ENCODE measurements at places on chromosomes 7 and 10.

DNA sequence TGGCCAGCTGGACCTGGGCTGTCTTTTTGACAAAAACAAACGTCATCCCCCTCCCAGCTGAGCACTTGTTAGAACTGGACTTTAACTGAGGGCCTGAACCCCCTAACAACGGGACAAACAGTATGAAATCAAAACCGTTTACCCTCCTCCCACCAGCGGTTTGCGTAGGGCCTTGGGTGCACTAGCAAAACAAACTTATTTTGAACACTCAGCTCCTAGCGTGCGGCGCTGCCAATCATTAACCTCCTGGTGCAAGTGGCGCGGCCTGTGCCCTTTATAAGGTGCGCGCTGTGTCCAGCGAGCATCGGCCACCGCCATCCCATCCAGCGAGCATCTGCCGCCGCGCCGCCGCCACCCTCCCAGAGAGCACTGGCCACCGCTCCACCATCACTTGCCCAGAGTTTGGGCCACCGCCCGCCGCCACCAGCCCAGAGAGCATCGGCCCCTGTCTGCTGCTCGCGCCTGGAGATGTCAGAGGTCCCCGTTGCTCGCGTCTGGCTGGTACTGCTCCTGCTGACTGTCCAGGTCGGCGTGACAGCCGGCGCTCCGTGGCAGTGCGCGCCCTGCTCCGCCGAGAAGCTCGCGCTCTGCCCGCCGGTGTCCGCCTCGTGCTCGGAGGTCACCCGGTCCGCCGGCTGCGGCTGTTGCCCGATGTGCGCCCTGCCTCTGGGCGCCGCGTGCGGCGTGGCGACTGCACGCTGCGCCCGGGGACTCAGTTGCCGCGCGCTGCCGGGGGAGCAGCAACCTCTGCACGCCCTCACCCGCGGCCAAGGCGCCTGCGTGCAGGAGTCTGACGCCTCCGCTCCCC is at the start of gene IGFBP1:
Gene IGFBP1 (plus strand): TSS at position 304 of the 808 bp plus-strand sequence. CDS start 165 bp downstream, at position 469.
- DNase-seq = no peak

DNA sequence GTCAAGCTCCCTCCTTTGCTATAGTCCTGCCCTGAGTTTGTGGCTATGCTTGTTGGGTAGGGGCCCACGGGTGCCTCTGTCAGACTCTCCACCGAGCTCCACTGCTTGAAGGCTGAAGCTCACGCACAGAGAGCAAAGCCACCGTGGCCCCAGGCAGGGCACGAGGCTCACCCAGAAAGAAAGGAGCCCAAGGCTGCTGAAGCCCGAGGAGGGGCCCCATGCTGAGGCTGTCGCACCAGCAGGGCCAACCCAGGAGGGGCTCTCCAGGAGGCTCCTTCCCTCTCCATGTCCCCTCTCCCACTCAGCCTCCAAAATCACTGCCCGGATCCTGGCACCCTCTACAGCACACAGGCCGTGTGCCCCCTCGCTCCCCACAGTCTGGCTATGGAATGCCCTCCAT is 50.5 kb downstream of the YKT6 start:
- no peak for DNase-seq

DNA sequence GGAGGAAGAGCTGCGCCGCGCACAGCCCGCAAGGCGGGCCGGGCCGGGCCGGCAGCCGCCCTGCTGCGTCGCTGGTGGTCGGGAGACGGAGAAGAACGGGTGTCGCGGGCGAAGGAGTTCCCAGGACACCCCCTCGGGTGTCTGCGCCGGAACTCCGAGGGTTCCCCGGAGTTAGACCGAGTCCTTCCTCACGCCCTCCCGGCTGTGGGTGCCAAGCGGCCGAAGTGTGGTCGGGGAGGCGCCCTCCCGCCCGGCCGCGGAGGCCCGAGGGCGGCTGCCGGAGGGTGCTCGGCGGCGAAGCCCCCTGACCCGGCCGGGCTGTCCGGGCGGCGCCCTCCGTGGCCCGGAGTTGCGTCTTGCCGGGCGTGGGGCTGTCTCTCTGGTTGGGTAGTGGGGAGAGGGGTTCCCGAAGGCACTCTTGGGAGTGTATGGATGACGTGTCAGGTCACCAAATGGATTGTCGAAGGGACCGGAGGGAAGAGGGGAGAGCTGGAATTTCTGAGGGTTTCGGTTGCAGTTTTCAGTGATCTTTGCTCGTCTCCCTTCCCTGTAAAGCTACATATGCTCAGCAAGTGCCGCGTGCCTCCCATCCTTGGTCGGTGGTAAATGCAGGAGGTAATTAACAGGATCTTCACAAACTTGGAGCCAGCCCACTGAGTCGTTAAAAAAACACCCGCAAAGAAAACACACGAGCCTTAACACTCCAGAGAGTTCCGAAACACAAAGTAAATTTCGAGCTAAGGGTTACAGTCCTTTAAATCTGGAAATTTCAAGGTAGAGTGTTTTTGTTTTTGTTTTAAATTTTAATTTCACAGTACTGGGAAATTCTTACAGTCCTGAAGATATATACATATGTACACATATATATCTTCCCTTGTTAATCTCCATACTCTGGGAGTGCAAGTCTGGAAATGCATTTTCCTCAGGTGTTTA is 871 bp downstream of the ST7 start:
- DNase-seq = no peak

- no peak for DNase-seq
Observed at GRCh38 chr10:60989400-60989876, 45.5 kb upstream of the RHOBTB1 start.

GRCh38 chr7:107613948-107614347 is 33.9 kb downstream of the BCAP29 start:
- DNase-seq = no peak

DNA sequence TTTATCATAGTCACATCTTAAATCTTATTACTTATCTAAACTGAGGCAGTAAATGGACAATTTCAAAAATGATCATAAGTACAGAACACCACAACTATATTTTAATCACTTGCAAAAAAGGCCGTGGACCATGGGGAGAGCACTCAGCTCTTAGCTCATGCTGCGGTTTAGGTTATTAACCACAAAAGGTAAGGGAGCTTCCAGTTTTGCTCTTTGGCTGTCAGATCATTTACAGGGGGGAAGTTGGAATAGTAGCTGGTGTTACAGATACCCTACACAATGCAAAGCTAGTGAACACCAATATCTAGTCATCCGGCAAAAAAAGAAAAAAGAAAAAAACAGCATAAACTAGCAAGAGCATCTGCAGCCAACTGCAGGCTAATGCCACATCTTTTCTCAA is 147.0 kb downstream of the BBS9 start:
- DNase-seq = no peak

- DNase-seq = peak; percentile 38
Observed at GRCh38 chr7:91416155-91416865, 152.1 kb downstream of the FZD1 start.

- DNase-seq = no peak
Observed at GRCh38 chr10:99941942-99942820, 67.6 kb downstream of the DNMBP start.

- DNase-seq = no peak
Observed at GRCh38 chr7:41096917-41097316, 606.0 kb downstream of the INHBA start.

- no peak for DNase-seq
Observed at GRCh38 chr10:80260295-80261243, 28.9 kb downstream of the MAT1A start.

- DNase-seq = no peak
Observed at GRCh38 chr7:149794661-149795060, 21.3 kb upstream of the ZNF467 start.

DNA sequence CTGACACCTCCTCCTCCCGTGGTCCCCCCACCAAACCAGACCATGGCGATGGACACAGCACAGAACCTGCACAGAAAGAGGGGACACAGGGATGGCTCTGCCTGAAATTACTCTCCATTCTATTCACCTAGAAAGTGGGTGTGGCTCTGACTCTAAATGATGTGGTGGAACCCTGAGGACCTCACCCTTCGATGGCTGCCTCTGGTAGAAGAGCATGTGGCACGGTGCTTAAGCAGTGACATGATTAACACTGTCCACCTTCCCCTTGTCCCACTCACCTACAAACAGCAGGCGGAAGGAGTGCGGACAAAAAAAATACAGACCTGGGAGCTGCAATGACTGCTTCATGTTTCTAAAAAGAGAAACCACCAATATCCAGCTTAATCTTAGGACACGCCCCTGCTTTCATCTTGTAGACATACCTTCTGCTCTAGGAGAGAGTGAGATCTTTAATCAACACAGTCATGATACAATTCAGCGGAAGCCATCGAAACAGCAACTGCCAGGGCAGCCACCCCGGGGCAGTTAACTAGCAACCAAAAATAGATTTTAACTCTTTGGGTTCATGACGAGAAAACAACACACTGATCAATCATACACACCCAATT is 11.4 kb downstream of the JCAD start:
- no peak for DNase-seq

GRCh38 chr7:27840313-27840712 is 100.4 kb downstream of the TAX1BP1 start:
- DNase-seq = no peak

GRCh38 chr7:19464241-19464640 is 244.6 kb downstream of the POLR1F start:
- DNase-seq = no peak

DNA sequence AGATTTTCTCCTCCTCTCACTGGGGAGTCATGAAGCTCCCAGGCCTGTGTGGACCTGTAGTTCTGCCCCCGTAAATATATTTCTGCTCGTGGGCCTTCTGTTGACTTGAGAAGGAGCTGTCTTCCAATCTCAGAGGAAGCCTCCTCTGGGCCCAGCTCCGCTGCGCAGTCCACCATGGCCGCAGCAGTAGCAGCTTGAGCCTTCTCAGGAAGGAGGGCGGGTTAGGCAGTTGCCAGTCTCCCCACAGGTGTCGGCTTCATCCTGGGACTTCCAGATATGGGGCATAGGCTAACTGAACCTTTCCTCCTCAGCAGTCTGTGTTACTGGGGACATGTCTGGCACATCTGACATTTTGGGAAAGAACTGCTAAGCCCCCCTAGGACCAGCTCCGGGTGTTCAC is 62.9 kb upstream of the TRIM8 start:
- no peak for DNase-seq

DNA sequence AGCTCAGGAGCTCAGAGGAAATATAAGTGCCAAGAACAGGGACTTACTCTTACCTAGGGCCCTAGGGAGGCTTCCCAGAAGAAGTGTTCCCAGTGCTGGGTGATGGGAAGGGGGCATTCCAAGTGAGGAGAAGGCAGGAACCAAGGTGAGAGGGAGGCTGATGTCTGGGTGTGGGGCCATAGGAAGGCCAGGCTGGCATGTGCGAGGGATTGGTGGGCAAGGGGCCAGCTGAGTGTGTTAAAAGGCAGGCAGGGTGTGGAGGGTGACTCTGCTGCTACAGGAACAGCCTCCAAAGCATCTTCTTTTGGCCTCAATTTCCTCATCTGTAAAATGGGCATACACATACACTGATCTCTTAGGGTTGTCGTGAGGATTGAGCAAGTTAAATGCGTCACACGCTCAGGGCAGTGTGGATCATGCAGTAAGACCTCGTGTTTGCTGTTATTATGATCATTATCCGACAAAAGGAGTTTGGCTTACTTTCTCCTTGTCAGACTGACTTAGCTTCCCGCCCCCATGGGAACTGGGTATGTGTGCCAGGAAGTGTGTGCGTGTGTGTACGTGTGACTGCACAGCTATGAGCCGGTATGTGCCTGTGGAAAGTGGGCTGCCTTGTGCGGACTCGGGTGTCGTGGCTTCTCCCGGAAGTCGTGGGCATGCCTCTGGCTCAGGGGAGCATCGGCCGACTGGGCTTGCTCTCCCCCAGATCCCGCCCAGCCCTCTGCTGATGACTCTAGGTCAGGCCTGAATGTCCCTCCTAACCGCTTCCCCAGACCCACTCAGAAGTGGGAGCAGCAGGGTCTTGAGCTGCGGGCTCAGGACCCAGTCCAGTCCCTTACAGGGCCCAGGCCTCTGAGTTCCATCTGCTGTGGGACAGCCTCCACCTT is 59.6 kb downstream of the NEURL1 start:
- no peak for DNase-seq

- no peak for DNase-seq
Observed at GRCh38 chr10:84659497-84660439, 331.4 kb downstream of the CCSER2 start.

DNA sequence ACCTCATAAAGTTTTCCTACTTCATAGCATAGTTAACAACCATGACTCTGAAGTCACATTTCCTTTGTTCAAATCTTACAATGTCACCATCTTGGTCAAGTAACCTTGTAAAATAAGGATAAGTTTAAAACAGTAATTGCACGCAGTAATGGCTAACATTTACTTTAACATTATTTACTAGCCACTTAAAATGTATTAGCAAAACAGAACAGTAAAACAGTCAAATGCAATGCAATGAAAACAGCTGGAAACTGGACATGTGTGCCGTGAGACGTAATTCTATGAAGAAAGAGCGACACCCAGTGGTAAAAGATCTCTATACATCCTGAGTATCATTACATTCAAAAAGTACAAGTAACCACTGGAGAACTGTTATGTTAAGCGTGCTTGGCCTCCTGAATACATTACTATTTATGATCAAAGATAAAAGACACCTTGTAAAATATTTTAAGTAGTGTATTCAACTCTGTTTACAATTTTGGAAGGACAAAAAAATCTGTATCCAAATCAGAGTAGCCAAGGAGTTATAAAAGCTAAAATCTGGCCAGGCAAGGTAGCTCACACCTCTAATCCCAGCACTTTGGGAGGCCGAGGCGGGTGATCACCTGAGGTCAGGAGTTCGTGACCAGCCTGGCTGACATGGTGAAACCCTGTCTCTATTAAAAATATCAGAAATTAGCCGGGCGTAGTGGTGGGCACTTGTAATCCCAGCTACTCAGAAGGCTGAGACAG is 27.2 kb downstream of the ATE1 start:
- DNase-seq = peak; percentile 22

DNA sequence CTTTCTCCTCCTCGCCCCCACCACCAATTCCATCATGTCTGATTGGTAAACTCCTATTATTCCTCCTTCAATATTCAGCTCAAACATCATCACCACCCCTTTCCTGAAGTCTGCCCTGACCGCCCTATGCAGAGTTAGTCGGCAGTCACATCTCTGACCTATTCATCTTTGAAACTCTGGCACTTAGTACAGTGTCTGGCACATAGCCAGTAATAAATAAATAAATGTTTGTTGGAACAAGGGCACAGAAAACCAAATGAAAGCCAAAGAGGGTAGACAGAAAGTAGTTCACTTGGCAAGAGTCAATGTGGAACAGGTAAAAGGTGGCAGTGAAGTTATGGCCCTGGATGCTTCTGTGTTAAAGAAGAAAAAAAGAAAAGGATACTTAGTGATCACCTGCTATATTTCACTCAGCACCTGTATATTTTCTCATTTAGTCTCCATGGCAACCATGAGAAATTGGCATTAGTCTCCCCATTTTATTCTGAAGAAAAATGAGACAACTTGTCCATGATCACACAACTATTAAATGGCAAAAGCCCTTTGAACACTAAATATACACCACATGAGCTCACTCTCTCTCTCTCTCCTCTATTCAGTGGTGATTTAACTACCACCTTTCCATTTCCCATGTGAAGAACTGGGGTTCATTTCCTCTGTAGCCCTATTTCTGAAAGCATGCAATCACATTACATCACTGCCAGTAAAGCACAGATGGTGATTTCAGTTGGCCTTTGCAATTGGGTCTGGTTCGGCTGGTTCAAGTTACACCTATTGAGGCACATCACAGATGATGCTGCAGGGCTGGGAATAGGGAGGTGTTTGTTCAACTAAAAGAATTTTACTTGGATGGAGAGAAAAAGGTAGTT is 25.3 kb downstream of the CHCHD3 start:
- DNase-seq = no peak

GRCh38 chr7:42103456-42103855 is 133.6 kb downstream of the GLI3 start:
- DNase-seq = no peak

GRCh38 chr7:98879198-98879978 is 1.1 kb downstream of the TRRAP start:
- DNase-seq = no peak

Data from NCI-H1930 (cell line).